Hematopoietic multipotent progenitor cell treated with erythropoietin and hydrocortisone succinate and interleukin-3 and kit ligand, for 8 days (in vitro differentiated cells): ENCODE measurements at places on chromosomes 2 and 18.
A peak's percentile ranks its signal among the peaks of the same experiment; 100 is the strongest.

DNA sequence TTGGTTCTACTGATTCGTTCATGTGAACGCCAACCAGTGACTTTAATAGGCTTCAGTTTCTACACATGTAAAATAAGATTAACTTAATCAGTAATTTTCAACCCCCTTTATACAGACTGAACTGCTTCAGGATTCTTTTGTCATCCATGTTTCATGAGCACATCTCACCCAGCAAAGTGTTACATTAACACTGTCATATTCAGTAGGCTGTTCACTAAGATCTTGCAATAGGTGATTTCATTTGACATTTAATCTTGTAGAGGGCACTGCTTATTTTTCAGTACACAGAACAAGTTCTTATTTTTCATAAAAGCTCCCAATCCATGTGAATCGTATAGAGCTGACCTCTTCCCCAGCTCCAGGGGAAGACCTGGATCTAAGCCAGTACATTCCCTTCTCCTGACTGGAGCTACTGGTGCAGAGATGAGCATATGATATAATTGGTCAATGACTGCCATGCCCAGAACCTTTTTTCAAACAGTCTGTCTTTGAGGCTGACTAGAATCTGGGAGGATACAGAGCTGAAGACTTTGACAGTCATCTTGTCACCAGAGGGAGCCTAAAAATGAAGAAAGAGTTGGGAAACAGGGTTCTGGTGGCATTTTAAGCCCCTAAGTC is 72.2 kb upstream of the CHRNA1 start:
- DNase-seq = no peak

GRCh38 chr2:159042115-159042850 is 73.8 kb downstream of the TANC1 start:
- DNase-seq = no peak

GRCh38 chr18:9876867-9877654 is 8.7 kb upstream of the TXNDC2 start:
- peak; percentile 98 for DNase-seq

GRCh38 chr2:30178618-30179434 is 32.0 kb downstream of the YPEL5 start:
- DNase-seq = peak; percentile 98

DNA sequence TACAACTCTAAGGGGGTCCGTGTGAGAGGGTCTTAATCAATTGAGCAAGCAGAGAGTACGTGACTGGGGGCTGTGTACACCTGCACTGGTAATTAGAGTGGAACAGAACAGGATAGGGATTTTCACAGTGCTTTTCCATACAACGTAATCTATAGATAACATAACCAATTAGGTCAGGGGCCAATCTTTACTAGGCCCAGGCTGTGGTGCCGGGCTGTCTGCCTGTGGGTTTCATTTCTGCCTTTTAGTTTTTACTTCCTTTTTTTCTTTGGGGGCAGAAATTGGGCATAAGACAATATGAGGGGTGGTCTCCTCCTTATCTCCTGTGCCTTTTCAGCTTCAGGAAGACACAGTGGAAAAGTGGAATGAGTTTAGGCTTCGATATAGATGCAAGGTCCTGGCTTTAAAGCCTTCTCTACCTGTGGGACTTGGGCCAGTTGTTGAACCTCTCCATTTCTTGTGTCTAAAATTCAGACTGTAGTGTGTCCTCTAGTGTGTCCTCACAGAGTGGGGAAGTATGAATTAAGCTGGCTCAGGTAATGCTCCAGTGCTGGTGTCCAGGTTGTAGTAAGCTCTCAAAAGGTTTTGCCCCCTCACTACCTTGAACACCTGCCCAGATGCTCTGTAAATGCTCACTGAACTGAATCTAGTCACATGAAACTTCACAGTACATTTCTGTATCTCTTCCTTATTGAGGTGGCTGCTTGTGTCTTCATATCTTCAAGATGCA is 422.8 kb downstream of the SETBP1 start:
- no peak for DNase-seq

DNA sequence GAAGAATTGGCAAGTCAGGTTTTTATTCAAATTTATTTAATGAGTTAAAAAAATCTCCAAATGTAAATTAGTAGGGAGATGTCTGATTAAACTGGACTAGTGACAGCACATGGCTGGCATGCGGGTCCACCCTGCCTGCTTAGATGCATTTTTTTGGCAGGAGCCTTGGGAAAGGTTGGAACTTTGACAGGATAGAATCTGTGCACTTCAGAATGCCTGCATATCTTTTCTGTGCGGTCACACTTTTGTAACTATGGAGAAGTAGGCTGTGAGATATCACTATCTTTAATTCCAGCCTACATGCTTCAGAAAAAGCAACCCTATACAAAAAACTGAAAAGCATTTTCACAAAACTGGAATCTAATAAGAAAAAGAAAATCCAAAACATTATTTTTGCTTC is 317.8 kb downstream of the MBD2 start:
- DNase-seq = no peak

- no peak for DNase-seq
Measured at GRCh38 chr2:3712424-3712823, 9.0 kb downstream of the DCDC2C start.

- no peak for DNase-seq
Measured at GRCh38 chr18:27600245-27600644, 415.1 kb upstream of the CHST9 start.

GRCh38 chr18:55763805-55764204 is 175.8 kb upstream of the TCF4 start:
- DNase-seq = no peak

- no peak for DNase-seq
Measured at GRCh38 chr2:27495840-27496356, 741 bp upstream of the GCKR start.

- no peak for DNase-seq
Measured at GRCh38 chr2:58006952-58007284, 39.7 kb upstream of the VRK2 start.

GRCh38 chr2:86366651-86367498 is 29.4 kb upstream of the REEP1 start:
- DNase-seq = no peak

DNA sequence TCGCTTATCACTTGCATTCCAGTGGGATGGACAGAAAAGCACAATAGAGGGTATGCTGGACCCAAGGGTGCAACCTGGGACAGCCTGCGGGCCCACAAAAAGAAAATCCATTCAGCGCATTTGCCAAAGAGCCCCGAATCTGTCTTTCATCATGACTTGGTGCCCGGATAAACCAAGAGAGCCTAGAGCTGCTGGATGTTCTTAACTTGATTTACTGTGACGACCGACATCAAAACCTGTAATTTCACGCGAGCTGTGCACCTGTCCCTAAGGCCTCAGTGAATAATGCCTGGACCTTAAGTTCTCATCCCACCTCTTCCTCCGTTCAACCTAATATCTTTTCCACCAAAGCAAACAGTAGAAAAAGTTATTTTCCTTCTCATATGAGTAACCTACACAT is 115.5 kb upstream of the ACKR3 start:
- DNase-seq = no peak

GRCh38 chr2:75729861-75730260 is 19.1 kb upstream of the GCFC2 start:
- DNase-seq = no peak

DNA sequence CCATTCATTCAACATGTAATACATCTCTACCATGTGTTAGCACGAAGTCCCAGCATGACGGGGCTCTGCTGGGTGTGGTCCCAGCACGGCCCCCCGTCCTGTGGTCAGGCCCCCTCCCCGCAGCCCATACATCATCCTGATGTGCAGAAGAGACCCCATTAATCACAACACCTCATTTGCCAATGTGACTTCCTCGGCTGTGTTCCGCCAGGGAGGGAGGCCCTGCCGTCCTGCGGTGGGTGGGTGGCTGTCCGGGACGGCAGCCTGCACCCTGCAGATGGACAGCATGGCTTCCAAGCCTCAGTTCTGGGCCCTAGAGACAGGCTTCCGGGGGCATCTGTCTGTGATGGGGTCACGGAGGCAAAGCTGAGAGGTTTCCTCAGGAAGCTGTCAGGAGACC is 254.0 kb downstream of the CYP26B1 start:
- DNase-seq = no peak

- no peak for DNase-seq
Measured at GRCh38 chr2:152246686-152247336, 71.2 kb upstream of the STAM2 start.

GRCh38 chr18:24613896-24614640 is 153.6 kb downstream of the HRH4 start:
- DNase-seq = no peak

DNA sequence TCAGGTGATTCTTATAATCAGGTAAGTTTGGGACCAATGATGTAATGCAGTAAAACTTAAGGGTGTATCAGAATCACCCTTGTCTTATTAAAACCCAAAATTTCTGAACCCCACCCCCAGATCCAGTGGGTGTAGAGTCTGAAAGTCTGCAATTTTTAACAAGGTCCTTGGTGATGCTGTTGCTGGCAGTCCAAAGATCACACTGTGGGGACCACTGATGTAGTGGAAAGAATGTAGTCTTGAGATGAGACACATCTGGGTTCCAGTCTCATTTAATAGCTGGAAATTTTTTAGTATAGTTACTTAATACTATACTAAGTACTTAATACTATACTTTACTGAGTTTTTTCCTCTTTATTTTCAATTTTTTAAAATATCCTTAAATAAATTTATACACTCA is 258.4 kb downstream of the PLCL1 start:
- no peak for DNase-seq

- DNase-seq = no peak
Measured at GRCh38 chr2:96065381-96065930, 30.7 kb upstream of the GPAT2 start.

DNA sequence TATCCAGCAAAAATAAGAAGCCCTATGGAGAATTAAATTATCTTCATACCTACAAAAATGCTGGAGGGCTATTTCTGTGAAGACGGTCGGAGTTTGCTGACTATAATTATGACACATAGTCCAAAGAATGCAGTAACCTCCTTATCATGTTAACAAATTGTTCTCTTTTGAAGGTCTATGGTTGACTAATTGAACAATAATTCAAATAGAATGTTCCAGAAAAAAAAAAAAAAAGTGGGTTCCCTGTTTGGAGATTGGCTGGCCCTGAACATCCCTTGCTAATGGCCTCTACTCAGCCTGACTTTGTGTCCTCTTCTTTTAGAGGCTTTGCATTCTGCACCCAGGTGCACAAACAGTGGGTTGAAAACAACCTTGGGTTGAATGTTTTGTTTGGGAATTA is 82.8 kb upstream of the CCBE1 start:
- DNase-seq = no peak

DNA sequence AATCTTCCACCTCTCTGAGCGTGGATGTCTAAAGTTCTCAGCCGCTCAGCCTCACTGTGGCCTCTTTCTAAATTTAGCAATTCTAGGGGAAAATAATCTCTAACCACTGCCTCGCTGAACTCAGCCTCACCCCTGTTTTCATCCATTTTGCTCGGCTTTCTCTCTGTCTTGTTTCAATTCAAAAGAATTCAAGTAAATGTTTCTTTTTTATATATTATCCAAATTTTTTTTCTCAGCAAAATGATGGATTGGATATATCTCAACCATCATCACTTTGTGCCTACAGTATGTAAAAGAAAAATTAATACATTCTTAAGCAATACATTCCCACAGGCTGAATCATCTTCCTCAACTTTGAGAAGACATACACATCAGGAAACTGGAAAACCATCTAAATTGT is 24.0 kb upstream of the GALNT5 start:
- no peak for DNase-seq

DNA sequence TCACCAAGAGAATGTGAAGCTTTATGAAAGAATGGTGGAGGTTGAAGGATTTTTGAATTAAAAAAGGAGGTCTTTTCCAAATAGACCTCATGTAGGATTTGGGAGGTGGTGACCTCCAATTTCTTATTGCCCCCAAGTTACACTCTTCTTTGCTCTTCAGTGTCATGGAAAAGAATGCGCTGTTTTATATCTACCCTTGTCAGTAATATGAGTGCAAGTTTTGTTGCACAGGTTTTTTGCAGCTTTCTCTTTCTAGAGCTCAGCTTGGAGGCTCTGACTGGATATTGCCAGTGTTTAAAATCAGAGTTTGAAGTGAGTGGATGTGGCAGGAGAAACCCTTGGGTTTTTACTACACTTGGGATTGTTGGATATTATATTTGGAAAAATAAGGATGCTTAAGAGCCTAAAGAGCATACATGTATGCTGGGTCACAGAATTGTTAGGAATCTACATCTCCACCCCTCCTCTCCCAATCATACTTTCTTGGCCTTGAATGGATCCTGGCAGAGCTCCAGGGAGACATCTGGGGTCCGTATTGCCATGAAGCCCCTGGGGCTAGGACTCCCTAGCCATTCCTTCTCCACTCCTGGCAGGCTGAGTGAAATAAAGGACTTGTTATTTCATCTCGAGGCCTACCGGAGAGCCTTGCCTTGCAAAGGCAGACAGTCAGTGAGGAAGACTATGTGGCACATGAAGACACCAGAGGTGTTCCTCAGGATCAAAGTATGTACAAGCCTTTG is 43.8 kb downstream of the APOB start:
- DNase-seq = no peak

- no peak for DNase-seq
Measured at GRCh38 chr2:206876216-206876860, 63.0 kb upstream of the CPO start.

DNA sequence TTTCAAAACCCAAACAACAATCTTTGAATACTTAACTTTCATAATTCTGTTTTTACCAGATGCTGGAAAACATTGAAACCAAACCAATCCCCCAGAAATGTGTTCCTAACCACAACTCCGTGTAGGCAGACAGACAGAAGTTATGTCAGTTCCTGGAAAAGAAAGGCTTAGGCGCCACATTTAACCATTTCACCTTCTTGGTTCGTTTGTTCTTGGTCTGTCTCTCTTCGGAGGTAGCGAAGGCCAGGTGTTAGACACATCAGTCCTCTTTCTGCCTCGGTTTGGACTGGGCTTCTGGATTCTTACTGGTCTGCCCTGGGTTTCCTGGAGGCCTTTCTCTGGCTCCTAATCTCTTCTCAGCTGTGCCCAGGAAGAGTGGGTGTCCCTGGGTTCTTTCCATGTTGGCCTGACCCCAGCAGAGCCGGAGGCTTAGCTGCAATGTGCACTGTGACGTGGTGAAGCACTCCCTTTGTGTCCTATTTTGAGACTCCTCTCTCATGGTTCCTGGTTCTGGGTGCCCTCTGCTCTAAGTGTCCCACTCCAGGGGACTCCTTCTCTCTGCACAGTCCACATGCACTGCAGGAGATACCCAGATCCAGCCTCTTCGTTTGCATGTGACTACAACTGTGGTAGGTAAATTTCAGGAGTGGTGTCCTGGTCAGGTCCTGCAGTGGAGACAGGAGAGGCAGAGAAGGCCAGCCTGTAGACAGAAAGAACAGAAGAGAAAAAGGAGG is 23.1 kb upstream of the RAB31 start:
- peak; percentile 31 for DNase-seq

DNA sequence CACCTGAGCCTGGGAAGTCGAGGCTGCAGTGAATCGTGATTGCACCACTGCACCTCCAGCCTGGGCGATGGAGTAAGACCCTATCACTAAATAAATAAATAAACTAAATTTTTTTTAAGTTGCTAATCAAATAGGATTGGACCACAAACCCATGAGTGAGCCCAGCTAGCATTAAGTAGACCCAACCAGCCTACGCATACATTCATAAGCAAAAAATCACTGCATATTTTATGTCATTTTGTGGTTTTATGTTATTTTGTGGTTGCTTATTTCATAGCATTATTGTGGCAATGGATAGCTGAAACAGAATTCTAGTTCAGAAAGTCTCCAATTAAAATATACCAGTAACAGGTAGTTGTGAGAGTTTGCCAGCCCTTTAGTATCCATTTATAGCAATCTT is 29.1 kb upstream of the ZC3H15 start:
- no peak for DNase-seq
